ENCODE measurements at places on chromosomes 4 and X.

DNA sequence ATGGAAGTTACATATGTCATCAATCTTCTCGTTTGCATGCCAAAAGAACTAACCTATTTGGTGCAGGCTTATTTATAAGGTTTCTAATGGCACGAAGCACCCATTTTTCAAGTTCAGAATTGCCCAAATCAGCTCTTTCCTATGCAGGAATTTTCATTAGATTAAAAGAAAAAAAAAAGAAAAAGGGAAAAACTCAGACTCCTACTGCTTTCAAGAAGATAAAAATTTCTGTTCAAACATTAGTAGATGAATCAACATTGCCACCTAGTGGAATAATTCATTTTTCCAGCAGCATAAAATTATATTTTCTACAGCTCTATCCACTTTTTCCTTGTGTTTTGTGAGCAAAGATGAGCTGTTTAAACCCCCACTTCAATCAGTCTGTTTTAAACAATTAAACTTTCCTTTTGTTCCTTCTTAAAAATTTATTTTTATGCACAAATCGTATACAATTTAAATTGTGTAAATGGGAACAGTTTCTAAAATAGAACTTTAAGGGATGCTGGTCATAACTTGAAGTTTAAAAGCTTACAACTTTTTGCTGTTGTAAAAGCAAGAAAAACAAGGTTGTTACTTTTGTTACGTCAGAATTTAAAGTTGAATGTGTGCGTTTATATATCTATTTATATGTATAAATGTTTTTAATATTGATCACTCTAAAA lies 309.9 kb downstream of the ARAP2 start:
- DNase-seq: no peak

GRCh38 chr4:48858130-48858529 lies 27.2 kb downstream of the OCIAD1 start:
- DNase-seq: no peak

- no peak for DNase-seq
Observed at GRCh38 chrX:17944833-17945497, 83.9 kb upstream of the RAI2 start.

GRCh38 chr4:18404642-18405041 lies 383.1 kb upstream of the LCORL start:
- no peak for DNase-seq

DNA sequence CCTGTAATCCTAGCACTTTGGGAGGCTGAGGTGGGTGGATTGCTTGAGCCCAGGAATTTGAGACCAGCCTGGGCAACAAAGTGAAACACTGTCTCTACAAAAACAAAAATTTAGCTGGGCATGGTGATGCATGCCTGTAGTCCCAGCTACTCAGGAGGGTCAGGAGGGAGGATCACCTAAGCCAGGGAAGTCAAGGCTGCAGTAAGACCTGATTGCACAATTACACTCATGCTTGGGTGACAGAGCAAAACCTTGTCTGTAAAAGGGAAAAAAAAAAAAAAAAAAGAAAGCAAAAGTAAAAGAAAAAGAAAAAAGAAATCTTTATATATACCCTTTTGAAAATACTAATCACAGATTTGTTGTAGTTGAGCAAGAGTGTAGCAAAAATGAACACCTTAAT lies 801.0 kb upstream of the IGFBP7 start:
- no peak for DNase-seq

DNA sequence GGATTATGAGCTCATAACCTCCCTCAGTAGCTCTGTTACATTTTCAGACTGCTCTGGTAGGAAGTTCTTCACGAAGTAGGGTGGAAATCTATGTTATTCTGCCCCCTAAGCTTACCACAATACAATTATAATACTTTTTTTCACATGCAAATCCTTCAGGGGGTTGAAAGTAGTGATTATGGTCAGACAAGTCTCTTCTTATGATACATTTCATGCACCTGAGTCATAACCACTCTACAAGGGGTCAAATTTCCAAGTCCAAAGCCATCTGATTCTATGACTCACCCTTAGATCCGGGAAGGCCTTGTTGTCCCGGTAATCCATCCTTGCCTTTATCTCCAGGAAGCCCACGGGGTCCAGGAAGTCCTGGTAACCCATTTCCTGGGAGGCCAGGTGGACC lies 95.2 kb downstream of the ATG4A start:
- no peak for DNase-seq

- DNase-seq: no peak
Observed at GRCh38 chr4:123349421-123350190, 47.0 kb upstream of the SPRY1 start.

DNA sequence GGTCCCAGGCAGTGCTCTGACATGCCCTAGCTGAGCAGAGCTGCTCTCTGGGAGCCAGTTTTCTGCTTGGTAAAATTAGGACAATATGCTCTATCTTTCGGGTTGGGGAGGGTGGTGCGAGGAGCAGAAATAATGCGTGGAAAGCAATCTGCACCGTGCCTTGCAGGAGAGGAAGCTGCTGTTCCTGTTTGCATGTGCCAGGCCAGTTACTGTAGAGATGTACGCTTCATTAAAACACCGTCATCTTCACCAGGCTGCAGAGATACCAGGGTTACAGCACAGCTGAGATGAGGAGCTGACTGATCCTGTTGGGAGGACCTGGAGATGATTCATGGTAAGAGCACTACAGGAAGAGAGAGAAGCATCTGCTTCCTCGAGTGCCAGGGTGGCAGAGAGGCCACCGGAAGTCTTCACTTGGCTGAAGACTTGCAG lies 29.5 kb upstream of the IRF2 start:
- no peak for DNase-seq

DNA sequence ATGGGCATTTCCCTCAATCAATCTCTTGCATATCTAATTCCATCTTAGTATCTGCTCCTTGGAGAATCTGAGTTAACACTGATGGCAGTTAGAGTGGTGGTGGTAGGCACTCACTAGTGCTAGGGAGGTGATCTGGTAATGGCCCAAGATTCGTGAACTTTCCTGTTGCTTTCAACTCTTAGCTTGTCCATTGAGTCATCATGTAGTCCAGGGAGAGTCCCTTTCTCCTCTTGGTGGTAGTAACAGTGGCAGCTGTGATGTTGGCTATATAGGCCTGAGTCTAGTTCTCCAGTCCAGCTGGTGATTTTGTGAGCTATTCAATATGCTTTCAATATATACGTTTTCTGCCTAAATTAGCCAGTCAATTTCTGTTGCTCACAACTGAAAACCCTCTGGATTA lies 7.0 kb upstream of the XKRX start:
- DNase-seq: no peak

DNA sequence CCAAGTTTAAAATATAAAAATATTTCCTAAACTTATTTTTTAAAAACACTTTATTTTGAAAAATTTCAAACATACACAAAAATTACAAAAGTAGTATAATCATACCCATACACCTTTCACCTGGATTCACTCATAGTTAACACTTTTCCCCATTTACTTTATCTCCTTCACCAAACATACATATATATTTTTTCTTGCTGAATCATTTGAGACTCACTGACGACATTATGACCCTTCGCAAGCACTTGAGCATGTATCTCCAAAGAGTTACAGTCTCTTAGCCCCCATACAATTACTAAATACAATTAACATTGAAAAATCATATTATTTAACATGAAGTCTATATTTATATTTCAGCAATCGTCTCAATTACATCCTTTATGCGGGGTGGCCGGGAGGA lies 19.8 kb downstream of the RXFP1 start:
- no peak for DNase-seq

DNA sequence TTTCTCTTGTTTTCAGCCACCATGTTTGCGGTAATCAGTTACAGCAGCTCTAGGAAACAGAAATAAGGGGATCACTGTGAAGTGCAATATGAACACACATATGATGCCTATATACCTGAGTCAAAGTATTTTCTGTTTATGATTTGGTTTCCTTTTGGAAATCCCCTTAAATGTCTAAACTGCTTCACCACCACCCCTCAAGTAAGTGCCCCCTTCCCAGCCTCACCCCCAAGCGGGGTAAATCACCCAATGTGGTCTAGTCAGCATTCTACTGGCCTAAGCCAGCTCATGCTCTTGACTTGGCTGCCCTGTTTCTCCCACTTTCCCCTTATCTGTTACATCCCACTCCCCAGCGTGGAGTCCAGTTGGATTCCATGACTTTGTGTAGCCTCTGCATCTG lies 176.5 kb downstream of the QDPR start:
- DNase-seq: no peak

DNA sequence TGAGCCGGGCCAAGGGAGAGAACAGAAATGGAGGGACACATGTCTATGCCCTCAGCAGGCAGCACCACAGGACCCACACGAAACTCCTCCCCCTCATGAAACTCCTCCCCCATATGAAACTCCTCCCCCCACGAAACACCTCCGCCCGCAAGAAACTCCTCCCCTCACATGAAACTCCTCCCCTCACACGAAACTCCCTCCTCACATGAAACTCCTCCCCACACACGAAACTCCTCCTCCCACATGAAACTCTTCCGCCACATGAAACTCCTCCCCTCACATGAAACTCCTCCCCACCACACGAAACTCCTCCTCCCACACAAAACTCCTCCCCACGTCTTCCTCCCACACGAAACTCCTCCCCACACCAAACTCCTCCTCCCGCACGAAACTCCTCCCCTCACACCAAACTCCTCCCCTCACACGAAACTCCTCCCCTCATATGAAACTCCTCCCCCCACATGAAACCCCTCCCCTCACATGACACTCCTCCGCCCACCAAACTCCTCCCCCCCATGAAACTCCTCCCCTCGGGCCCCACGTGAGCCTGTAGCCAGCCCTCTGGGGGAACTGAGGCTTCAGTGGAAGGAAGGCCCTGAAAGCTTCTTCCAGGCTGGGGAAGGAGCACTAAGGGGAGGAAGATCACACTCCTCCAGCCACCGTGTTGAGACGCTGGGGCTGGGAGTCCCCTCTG lies 15.2 kb downstream of the ADRA2C start:
- no peak for DNase-seq

DNA sequence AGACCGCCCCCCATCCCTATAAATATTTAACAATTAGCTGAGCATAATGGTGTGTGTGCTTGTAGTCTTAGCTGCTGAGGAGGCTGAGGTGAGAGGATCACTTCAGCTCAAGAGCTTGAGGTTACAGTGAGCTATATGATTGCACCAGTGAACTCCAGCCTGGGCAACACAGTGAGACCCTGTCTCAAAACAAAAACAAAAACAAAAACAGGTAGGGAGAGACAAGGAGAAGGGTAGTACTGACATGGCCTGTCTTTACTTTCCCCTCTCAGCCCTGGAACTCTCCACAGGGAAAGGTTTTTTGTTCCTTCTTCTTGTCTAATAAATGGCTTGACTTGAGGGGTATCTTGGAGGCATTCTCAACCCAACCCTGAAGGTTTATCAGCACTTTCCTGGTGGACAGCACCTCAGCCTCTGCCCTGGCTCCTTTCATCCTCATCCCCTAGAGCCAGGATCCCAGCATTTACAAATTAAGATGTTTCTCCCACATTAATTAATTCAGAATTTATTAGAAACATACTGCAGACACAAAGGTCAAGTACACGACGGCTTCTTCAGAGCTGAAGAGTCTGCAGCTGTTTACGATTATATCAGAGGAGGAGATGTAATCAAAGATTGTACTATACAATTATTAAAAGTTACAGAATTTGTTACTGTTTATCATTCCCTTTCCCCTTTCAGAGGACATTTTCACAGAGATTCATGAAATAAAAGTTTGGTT lies 131.8 kb downstream of the AFF1 start:
- no peak for DNase-seq

DNA sequence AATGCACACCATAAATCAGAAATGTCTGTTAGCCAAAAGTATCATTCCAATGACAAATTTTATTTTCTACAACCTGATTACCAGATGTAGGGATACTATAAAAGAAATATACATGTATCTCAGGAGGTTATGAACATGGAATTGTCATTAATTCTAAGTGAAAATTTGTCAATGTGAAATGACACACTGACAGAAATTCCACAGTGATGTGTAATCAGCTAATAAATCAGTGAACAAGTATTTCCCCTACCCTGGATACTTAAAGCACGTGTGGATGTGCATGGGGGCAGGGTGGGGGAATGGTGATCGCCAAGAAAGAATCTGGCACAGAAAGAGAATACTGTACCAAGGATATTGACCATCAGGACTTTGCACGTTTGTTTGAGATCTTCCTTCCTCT lies 123.6 kb downstream of the SH3RF1 start:
- DNase-seq: no peak

GRCh38 chrX:72020204-72020603 lies 109.6 kb downstream of the NHSL2 start:
- DNase-seq: no peak

All from CD8-positive, alpha-beta memory T cell (primary cell).